ENCODE measurements at places on chromosomes 3 and 15. TPM values are rescaled to one million over a fixed set of nuclear protein-coding genes. Genes with fewer than 3 reads are reported as not detected.

Gene RPP25
- 5.0 TPM for total RNA-seq

Gene LRIG1
- total RNA-seq = 71.1 TPM

Gene FANCI
- total RNA-seq = 16.9 TPM

Gene ATP13A4
- total RNA-seq = 22.2 TPM

Gene TRH
- 1.6 TPM for total RNA-seq

Gene TJP1
- total RNA-seq = 80.4 TPM

Gene ARPIN
- 21.6 TPM for total RNA-seq

Gene CLEC3B
- 14.7 TPM for total RNA-seq

Gene RGMA
- total RNA-seq = 16.6 TPM

Gene CSPG4
- 6.6 TPM for total RNA-seq

Gene MORC1
- total RNA-seq = not detected

Gene MITF
- total RNA-seq = 2.5 TPM

Gene GPR149
- 1.9 TPM for total RNA-seq

Gene TADA3
- total RNA-seq = 35.7 TPM

Gene FETUB
- total RNA-seq = not detected

Gene RTP3
- total RNA-seq = not detected

Gene CACNA1D
- 49.8 TPM for total RNA-seq

Gene HTD2
- 11.0 TPM for total RNA-seq

Gene CTXN2
- total RNA-seq = 0.63 TPM

Gene UCN2
- not detected for total RNA-seq

Gene TMOD2
- total RNA-seq = 232 TPM

Gene FBLN2
- total RNA-seq = 4.1 TPM

Gene ISLR
- total RNA-seq = 1.6 TPM

Gene TLR9
- 0.31 TPM for total RNA-seq

Gene PFKFB4
- 33.2 TPM for total RNA-seq

Gene CCR9
- total RNA-seq = not detected

Gene MYZAP
- 0.63 TPM for total RNA-seq

Gene MAP2K1
- 18.5 TPM for total RNA-seq

Gene CCR3
- total RNA-seq = not detected

Gene SENP7
- 174 TPM for total RNA-seq

Gene HGD
- 0.63 TPM for total RNA-seq

Gene PLA2G4D
- total RNA-seq = not detected

Gene ZSCAN29
- total RNA-seq = 47.6 TPM

Gene FBXW12
- total RNA-seq = 2.8 TPM

Gene MAP1A
- 48.2 TPM for total RNA-seq

Gene IVD
- 37.2 TPM for total RNA-seq

Gene PLIN1
- 0.31 TPM for total RNA-seq

Gene TM4SF18
- 3.8 TPM for total RNA-seq

Gene EPB42
- 0.31 TPM for total RNA-seq

Gene CCDC33
- total RNA-seq = 0.31 TPM

Gene ZMYND10
- 3.4 TPM for total RNA-seq

Gene CX3CR1
- total RNA-seq = 11.6 TPM

Gene HTR3D
- total RNA-seq = not detected

Gene SOX2
- total RNA-seq = 93.6 TPM

Gene PLCL2
- 95.8 TPM for total RNA-seq

Gene MINAR1
- 4.4 TPM for total RNA-seq
